NCI-H1048 (cell line): ENCODE measurements at places on chromosomes 7 and 10.

GRCh38 chr7:101691822-101692384 lies 62.8 kb upstream of the MYL10 start:
- DNase-seq = no peak

DNA sequence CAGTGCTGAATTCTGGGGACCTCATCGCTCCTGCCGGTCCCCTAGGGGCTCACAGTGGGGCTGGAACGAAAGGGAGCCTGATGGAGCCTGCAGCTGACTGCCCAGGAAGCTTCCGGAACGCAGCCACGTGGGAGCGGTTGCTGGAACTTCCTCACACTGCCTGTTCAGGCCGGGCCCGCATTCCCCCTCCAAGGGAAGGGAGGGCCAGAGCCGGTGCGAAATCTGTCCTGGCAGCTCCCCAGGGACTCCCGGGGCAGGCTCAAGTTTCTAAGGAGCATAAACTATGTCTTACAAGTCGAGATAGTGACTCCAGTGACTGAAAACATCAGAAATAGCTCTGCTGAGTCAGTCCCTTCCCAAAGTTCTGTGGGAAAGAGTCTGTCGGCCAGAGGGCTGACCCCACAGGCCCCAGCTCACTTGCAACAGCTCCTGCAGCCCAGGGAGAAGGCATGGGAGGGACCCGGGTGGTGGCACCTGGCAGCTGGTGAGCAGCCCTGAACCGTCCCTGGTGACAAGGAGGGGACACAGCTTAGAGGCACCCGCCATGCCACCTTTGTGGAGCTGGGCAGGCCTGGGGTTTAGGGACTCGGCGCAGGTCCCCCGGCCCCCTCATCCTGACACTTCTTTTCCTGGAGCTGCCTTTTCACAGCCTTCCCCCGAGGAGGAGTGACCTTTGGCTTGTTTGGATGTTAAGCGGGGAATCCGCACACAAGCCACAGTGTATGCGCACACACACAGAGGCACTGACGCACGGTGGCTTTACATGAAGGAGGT lies 47.6 kb downstream of the PDGFA start:
- no peak for DNase-seq

GRCh38 chr7:128265156-128265905 lies 24.3 kb downstream of the LEP start:
- no peak for DNase-seq

DNA sequence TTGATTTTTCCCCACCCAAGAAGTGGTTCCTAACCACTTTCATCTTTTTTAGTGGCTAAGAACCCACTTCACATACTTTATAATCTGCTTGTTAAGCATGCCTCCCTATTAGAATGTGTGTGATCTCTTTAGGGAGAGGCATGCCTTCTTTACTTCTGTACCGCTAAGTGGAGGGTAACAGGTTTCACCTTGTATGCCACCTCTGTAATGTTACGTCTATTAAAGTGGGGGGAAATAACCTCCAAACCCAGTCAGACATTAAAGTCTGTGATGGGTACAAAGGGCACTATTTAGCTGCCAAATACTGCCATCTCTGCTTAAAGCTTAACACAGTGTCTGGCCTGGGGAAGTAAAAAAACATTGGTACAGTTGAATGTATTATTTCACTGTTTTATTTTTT lies 51.9 kb downstream of the EPC1 start:
- no peak for DNase-seq

DNA sequence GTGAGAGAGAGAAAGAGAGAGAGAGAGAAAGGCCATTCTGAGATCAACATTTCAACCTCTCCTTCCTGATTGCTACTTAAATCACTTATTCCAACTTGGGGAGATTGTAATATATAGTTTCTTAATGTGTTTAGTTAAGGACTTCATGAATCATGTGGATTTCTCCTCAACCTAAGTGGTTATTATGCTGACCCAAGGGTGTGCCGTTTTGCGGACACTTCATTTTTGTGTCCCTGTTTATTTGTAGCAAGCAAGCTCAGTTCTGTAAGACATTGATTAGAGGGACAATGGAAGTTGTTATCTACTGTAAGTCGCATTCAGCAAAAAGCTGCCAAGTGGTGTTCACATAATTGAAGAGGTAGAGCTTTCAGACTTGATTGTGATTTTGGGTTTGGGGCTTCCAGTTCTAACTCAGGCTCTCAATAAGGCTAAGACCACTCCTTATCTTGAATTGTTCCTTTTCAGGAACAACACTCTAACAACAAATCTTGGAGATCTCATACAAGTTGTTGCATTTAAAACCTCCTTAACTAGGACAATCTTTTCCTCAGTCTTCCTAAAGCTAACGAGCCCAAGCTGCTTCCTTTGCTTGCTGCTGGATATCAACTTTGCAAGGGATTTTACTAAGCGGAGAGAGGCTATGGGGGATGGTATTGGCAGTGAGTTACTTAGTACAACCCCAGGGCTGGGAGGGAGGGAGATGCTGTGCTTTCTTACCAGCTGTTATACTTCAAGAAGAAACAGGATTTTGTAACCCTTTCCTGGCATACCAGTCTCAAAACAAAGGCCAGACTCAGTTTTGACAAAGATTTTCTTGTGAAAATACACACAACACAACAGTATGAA lies 19.8 kb upstream of the COL1A2 start:
- no peak for DNase-seq

GRCh38 chr10:103282961-103283360 lies 6.0 kb downstream of the INA start:
- DNase-seq = no peak

GRCh38 chr10:129868449-129869035 lies 95.5 kb downstream of the EBF3 start:
- DNase-seq = no peak

- DNase-seq = no peak
These were observed 243.3 kb upstream of the CDC14C start for GRCh38 chr7:48681006-48681405.

GRCh38 chr10:11045487-11045886 lies 27.8 kb downstream of the CELF2 start:
- DNase-seq = no peak

DNA sequence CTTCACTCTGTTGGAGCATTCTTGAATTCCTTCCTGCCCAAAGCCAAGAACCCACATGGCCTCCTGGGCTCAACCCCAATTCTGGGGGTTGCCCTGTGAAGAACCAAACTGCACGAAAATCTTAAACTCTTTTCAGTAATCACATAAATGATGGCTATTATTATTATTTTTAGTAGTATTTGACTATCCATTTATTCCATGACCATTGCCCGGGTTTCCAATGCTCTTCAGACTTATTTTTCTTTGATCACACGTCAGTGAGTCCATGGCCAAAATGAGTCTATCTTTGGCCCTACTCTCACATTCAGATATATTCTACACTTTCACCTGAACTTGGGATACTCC lies 185.9 kb downstream of the AVL9 start:
- no peak for DNase-seq

- DNase-seq = no peak
These were observed 676.4 kb upstream of the ANKRD30A start for GRCh38 chr10:36448760-36449691.

DNA sequence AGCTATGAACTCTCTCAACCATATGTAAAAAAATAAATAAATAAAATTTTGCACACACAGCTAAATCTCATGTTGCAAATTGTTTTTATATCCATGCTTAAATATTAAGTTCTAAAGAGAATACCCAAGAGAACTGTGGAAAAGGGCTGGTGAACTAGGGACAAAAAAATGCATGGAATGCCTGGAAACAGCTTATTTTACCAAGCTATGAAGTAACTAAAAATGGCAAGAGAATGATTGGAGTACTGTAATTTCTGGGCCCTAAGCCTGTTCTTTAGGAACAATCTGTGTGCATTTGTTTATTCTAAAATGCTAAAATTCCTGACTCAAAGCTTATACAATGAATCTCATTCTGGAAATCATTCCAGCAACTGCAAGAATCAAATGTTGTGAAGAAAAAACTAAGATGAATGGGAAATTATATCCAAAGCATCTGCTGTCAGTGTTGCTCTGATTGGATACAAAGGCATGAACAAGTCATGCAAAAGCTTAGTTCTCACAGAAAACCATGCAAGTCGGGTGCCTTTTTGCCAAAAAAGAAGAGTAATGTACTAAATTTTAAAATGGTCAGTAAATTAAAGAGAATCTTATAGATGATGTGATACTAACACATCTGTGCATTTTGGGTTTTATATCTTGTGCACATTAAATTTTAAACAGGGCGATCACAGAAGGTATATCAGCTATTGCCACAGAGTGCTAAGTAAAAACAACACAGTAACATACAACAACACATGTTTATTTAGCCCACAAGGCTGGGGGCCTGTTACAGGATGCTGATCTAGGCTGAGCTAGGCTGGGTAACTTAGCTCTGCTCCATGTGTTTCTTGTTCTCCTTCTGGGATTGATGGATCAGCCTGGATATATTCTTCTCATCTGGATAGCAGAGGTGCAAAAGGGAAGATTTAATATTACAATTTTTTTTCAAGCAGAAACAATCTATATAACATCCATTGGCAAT lies 453.5 kb upstream of the SEMA3A start:
- DNase-seq = no peak

- no peak for DNase-seq
These were observed 181.5 kb upstream of the HPS1 start for GRCh38 chr10:98628206-98628605.

DNA sequence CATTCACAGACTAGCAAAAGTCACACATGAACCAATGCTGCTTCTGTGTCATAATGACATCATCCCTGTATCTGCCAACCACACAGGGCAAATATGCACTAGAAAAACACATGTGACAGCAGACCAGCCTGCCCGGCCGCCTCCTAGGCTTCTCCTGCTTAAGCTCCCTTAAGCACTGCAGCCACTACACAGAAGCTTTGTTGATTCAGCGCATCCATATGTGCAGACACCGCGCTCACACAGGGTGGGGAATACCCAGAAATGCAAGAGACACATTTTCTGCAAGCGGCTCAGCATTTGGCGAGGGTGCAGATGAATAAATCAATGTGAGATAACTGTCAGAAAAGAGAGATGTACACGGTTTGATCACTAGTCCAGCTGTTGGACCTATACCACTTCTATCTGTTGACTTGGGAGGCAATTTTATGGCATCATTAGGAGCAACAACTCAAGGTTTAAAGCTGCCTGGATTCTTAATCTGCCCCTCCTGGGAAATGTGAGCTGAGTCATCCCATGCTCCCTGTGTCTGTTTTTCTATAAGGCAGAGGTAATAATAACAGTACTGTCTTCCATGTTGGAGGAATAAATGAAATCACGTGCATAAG lies 33.4 kb downstream of the CPXM2 start:
- DNase-seq = no peak

GRCh38 chr10:112966194-112966855 lies 16.3 kb downstream of the TCF7L2 start:
- no peak for DNase-seq

- no peak for DNase-seq
These were observed 159.6 kb downstream of the LSM5 start for GRCh38 chr7:32330602-32331001.

DNA sequence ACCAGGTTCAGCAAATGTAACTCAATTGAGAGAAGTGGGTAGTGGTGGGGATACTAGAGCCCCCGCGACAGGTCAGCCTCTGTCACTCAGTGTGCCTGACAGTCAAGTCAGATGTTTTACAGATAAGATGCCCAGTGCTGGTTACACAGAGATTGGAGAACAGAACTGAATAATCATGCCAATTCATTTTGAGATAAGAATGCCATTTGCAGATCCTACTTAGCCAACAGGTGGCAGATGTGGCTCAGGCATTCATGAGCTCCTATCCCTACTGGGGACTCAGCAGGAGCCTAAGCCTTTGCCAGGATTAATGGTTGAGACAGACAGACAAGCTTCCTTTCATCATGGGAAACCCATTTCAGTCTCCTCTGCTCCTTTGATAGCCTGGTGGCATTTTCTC lies 137.8 kb downstream of the MAPK8 start:
- DNase-seq = no peak

DNA sequence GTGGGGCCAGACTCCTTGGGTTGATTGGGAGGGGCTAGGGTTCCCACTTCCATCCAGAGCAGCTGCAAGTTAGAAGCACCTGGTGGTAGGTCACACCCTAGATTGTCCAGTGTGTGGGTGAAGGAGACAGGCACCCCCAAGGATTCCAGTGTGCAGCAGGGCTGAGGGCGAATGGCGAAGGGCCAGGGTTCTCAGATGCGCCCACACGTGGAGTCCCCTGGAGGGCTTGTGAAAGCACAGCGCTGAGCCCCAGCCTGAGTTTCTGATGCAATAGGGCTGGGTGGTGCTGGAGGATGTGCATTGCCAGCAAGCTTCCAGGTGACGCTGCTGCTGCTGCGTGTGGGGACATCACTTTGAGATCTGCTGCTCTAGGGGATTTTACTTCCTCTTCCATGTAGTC lies 25.4 kb downstream of the TBATA start:
- DNase-seq = no peak

DNA sequence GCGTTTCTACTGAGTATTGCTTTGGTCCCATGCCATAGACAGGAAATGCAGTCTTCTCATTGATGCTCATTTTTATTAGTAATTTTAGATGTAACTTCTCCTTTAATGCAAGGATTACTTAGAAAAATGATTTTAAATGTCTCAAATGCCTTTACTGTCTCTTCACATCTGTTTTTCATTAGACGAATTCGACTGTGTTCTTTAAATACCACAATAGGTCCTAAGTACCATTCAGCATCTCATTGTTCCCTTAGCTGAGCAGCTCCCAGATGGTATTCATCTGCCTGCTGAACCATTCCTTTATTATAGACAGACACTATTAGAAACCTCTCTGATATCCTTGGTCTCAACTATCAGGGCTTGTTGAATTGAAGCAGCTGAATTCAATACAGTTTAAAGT lies 113.6 kb downstream of the LSMEM1 start:
- no peak for DNase-seq

DNA sequence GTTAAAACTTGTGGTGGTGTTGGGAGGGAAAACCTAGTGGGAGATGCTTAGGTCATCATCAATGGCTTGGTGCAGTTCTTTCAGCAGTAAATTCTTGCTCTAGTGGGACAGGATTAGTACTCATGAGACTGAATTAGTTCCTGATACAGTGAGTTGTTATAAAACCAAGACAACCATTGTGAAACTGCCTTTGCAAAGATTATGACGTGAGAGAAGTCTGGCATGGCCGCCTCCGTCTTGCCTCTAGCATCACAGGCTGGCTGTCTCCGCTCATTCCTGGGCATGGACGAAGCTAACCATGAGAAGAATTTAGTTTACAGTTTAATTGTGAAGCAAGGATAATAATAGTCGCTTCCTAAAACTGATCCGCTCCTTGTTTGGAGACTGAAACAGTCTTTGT lies 186.4 kb downstream of the KIF20B start:
- no peak for DNase-seq

- no peak for DNase-seq
These were observed 31.5 kb upstream of the NRP1 start for GRCh38 chr10:33365871-33366411.
